Anterior cingulate cortex (tissue), 58 donors: ENCODE measurements at places on chromosomes 5 and 9.

DNA sequence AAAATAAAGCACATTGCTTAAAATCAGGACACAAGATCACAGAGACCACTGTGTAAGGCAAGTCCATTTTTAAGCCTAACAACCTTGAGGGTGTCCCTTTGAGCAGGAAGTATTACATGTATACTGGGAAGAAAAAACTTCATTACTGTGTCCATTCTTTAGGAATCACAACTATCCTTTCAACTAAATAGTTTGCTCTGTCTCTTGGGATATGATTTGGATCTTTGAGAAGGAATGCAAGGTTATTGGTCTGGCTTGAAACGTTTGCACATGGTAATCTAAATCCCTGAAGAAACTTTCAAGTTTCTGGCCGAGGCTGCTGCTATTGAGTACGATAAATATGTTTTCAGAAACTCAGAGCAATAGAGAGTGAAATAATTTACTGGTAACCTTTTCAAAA lies 923.0 kb upstream of the SEMA6A start:
- DNase-seq = no peak

DNA sequence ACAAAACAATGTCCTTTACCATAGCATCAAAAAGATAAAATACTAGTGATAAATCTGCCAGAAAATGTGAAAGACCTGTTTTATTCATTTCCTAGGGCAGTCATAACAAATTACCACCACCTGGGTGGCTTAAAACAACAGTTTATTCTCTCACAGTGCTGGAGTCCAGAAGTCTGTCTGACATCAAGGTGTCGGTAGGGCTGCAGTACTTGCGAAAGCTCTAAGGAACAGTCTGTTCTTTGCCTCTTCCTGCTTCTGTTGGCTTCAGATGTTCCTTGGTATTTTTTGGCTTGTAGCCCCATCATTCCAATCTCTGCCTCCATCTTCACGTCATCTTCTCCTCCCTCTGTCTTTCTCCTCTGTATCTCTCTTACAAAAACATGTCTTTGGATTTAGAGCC lies 51.0 kb downstream of the PTPDC1 start:
- DNase-seq = no peak

DNA sequence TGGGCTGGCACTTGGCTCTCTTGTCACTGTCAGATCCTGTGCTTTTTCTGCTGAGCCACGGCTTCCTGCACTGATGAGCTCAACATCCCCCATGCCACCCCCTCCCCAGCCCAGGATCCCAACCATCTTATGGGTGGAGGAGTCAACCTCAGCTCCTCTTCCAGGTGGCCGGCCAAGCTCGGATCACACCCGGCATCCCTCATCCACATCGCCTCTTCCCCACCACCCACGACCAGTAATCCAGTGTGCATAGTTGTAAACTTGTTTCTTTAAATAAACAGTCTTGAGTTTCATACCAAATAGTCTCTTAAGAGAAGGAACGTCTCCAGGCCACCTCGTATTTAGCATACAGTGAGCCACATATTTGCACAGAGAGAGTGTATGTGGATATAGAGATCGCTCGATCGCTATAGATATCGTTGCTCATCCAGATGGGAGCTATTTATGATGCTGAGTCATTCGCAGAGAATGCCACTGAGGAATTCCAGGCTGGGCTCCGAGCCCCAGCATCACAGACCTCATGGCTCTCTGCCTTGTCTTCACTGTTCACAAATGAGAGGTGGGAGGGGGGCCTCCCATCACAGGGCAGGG lies 61.8 kb upstream of the CPLX2 start:
- DNase-seq = no peak

- no peak for DNase-seq
Observed at GRCh38 chr5:10635257-10635866, 71.5 kb downstream of the ANKRD33B start.

DNA sequence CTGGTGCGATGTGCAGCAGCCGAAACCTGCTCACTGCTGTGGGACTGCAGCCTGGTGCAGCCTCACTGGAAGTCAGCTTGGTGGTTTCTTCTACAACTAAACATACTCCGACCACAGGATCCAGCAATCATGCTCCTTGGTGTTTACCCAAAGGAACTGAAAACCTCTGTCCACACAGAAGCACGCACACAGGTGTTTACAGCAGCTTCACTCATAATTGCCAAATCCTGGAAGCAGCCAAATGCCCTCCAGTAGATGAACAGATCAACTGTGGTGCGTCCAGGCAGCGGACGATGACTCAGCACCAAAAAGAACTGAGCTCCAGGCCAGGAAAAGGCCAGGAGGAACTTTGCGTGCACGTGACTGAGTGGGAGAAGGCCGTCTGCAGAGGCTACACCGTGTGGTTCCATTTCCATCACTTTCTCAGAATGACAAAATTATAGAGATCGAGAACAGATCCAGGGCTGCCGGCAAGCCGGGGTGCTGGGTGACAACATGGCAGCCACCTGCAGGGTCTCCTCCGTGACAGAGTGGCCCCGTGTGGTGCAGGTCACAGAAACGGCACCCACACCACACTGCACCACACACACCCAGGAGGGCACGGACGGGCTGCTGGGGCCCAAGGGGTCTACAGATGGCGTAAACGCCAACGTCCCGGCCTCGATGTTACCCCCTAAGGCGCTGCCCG lies 23.1 kb upstream of the NSMF start:
- DNase-seq = no peak

DNA sequence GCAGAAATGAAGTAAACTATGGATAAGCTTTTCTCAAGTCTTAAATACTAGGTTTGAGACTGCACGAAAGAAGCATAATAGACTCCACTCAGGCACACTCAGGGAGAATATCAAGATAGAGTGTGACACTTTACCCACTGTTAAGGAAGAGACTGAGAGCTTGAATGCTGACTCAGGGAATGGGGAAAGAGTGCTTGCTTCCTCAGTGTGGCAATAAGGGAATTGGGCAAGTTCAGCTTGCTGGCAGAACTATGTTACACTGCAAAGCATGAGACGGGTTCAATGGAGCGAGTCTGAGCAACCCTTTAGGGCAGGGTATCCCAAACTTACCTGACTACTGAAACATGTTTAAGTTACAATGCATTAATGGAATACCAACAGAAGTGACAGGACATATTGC lies 237.7 kb upstream of the MEF2C start:
- DNase-seq = no peak

- DNase-seq = no peak
Observed at GRCh38 chr9:127519301-127520166, 68.2 kb downstream of the LRSAM1 start.

DNA sequence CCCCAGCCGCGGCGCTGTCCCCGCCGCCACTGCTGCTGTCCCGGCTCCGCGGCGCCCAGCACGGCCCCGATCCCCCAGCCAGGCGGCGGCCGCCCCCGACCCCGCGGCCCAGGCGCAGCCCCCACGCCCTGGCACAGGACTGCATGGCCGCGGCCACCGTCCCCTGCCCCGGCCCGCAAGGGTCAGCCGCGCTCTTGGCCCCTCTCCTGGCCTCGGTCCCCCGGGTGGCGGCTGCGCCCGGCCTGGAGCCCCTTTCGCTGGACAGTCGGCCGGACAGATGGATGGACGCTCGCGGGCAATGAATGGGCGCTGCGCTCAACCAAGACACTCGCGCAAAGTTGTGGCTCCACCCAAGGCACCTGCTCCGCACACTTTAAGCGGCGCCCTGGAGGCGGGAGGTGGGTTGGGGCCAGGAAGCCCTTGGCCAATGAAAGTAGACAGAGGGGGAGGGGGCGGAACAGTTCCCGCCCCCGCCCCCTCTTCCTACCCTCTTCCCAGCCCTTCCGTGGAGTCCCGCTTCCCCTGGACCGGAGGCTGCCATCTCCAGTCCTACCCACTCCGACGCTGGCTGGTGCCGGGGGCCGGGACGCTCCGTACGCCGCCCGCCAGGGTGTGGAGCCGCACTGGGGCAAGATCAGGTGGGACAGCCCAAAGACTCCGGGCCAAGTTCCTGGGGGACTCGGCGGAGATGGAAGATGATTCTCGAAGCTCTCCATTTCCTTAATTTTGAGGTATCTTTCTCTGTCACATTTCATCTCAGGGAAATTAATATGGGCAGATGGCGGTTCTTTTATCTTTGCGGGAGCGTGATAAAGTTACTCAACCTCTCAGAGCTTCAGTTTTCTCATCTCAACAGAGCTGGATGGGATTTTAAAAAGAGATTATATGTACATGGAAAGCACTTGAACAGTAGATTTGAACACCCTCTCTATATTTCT lies at the start of gene GLDC:
Gene GLDC (minus strand): TSS at position 375 of the 938 bp plus-strand sequence. CDS start 230 bp downstream, at position 145.
- no peak for DNase-seq

GRCh38 chr5:165781738-165782137 lies 2276.3 kb downstream of the MAT2B start:
- no peak for DNase-seq

- DNase-seq = no peak
Observed at GRCh38 chr5:13994621-13995253, 50.2 kb upstream of the DNAH5 start.

GRCh38 chr5:87649455-87649854 lies 236.7 kb upstream of the CCNH start:
- DNase-seq = no peak

DNA sequence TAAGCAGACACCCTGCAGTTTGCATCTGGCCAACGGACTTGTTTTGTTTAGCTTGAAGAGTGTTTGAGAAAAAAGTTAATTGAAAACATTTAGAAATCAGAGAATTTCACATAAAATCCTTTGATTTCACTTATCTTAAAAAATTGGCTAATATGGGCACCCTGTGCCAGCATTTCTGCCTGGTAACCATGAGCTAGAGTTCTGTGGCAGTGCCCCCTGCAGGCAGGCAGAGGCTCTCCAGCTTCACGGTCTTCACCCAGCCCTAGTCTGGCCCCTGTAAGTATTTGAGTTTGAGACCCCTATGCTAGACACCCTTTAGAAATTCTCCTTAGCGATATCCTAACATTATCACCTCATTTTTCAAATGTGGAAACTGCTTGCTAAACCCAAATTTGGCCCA lies 18.8 kb upstream of the FANCC start:
- no peak for DNase-seq

GRCh38 chr5:19837536-19838174 lies 150.3 kb downstream of the CDH18 start:
- DNase-seq = peak; percentile 13
